Stimulated activated CD8-positive, alpha-beta memory T cell treated with anti-CD3 and anti-CD28 coated beads, Interleukin-12 subunit alpha, Interleukin-12 subunit beta, amount 100 ng/mL, for 4 hours (primary cell): ENCODE measurements at places on chromosomes 12 and 14.

GRCh38 chr14:50601394-50601793 is 41.4 kb downstream of the ATL1 start:
- DNase-seq, result no peak

DNA sequence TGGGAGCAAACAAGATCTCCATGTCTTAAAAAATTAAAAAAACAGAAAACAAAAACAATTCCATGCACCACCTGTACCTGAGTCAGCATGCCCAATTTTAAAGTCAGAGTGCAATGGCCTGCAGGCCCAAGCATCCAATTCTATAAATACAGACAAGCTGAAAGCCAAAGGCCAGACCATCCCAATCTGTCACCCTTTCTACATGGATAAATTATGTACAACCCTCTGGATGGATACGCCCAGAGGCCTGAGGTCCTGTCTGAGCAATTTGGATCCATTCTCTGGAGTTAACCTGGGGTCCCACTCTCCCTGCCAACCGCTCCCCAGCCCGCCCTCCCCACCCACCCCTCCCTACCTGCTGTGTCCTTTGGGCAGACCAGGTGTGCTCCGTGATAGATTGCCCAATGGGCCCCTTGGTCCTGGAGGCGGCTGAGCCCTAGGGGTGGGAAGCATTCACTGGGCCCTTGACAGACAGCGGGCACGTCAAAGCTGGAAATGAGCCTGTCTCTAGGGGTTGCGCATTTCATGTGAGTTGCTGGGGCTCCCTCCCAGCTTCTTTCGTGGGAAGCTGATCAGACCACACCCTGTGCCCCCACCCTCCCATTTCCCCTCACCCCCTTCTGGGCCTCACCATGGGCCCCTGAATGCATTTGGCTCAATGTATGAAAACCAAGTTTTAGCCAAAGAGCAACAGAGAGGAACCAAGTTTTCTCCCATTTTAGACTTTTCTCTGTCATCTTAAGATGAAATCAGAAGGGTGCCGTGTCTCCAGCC is 171.3 kb downstream of the BCL11B start:
- DNase-seq, result no peak

DNA sequence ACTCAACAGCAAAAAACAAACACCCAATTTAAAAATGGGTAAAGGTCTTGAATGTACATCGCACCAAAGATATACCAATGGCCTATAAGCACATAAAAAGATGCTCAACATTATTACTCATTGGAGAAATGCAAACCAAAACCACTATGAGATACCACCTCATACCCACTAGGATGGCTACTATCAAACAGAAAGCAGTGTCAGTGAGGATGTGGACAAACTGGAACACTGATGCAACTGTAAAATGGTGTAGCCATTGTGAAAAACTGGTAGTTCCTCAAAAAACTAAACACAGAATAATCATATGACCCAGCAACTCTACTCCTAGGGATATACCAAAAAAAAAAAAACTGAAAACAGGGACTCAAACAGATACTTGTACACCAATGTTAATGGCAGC is 49.3 kb downstream of the CDK17 start:
- no peak for DNase-seq

GRCh38 chr14:95231966-95232633 is 74.8 kb upstream of the DICER1 start:
- DNase-seq, result no peak

DNA sequence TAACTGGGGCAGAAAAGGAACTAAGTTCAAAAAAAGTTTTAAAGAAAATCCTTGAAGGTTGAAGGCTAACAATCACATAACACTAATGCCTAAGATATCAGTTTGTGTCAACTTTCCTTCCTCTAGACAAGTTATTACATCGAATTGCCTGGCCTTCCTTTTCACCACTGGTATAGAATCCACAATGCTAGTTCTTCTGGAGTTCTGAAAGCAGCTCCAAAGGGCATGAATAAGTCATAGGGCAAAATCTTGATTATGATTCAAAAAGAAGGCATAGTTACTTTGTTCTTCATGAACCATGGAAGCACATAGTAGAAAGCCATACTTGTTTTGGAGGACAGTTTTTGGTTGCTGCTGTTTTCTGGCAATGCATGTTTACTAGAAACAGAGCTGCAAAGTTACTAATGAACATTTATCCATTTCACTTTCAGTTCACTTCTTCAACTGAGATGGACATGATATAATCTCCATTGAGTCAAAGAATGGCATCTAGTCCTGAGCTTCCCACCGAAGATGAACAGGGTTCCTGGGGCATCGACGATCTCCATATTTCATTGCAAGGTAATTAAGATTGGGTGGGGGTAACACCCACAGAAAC is 56.0 kb downstream of the SYNE2 start:
- DNase-seq, result no peak

DNA sequence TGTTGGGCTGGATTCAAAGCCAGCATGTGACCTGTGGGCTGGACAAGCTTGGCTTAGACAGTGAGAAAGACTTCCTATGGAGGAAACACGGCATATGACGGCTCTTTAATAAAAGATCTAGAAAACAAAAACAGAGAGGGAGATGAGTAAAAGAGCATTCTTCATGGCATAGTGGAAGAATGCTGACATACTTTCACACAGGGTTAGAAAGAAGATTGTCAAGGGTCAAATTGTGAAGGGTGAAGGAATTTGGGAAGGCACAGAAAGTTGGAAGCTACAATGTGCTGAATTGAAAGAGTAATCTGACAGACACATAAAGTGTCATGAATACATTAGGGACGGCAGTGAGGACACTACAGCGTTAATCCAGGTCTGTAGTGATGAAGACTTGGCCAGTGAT is 63.4 kb downstream of the GALNT4 start:
- DNase-seq, result no peak

- DNase-seq, result no peak
These were observed 321.1 kb downstream of the NOVA1 start for GRCh38 chr14:26276757-26277156.

GRCh38 chr14:33943096-33943883 is 7.6 kb downstream of the EGLN3 start:
- no peak for DNase-seq

DNA sequence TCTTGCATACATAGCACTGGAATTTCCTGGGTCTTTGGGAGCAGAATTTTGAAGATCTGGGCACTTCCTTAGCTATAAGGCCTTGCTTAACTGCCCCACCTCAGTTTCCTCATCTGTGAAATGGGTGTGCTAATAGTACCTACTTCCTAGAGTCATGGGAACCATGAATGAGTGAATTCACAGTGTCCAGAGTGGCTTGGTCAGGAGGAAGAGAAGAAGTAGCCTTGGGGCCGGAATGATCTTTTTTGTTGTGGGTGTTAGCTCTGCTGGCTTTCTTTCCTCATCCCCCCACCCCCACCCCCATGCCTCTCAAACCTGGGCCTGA is 2.4 kb downstream of the SH2B3 start:
- no peak for DNase-seq

GRCh38 chr12:90299666-90300065 is 591.0 kb upstream of the ATP2B1 start:
- DNase-seq, result no peak

DNA sequence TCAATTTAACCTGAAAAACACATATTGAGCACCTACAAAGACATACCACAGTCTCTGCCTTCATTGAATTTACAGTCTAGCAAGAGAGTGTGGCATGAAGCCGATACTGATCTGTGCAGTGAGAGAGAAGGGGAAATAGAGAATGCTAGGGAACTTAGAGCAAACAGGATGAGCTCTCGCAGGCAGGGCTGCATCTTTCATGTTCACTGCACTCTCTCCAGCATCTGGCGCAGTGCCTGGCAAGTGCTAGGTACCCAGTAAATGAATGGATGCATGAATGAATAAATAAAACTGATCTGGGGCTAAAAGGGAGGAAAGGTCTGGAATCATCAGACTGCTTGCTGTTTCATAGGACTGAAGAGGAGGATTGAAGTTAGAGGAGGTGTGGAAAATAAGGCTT is 256.5 kb upstream of the NPAS3 start:
- no peak for DNase-seq

- no peak for DNase-seq
These were observed 5.6 kb downstream of the TCP11L2 start for GRCh38 chr12:106308121-106308520.

- DNase-seq, result no peak
These were observed 61.6 kb downstream of the RIN3 start for GRCh38 chr14:92575061-92575747.

DNA sequence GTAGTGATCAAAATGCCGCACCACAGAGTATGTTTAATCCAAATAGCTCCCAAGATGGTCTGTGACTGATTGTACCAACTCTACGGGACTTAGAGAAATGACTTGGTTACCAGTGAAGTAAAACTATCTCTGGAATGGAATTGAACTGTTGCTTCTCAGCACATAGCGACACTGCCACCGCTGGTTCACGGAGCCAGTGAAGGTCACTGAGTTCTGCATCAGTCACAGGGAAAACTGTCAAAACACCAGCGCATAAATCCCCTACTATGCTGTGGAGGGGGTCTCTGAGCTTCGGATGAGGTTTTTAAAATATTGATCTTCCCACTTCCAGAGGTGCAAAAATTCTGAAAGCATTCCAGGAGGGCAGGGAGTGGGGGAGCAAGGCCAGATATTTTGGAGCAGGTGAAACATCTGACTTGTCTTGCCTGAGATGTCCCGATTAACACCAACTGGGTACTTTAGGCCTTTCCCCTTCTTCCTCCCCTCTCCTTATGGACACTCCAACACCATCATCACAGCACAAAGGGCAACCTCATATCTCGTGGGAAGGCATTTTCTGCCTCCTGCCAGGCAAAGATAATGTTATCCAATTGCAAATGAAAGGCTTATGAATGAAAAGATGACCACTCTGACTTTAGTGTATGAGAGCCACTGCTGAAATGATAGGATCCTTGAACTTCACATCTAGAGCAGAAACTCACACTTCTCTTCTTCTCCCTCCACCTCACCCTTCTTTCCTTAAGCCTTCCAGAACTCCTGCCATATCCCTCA is 2.0 kb upstream of the PLXNC1 start:
- DNase-seq, result no peak

DNA sequence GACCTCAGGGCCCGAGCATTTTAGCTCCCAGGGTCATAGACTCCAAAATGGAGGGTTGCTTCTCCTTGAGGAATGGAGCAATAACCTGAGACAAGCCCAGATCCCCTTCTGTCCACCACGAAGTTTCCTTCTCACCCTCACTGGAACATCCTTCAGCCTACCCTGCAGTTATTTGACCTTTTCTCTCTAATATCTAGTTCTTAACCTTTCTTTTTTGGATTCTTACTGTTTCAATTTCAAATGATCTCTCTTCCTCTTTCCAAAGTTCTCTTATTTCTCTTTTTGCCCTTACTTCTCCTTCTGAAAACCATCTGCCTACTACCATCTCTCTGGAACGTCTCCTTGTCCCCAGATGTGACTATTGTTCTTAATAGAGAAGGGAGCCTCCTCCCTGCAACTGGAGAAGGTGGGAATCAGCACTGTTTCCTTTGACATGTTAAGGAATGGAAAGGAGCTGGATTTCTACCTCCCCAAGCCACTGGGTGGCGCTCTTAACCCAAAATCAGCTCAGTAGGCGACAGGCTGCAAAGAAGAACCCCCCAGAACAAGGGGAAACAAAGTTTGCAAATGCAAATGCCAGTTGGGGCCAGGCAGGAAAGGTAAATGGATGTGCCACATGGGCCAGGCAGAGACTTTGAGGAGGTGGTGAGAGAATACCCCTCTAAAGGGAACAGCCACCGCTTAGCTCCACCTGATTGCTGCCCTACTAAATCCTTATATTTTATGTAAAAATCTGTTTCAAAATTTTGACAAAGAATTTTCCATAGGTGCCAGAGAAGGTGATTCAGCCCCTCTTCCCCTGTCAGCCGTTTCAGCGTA is 22.4 kb upstream of the PDE1B start:
- no peak for DNase-seq

GRCh38 chr14:81120501-81120900 is 100.3 kb downstream of the GTF2A1 start:
- DNase-seq, result no peak

DNA sequence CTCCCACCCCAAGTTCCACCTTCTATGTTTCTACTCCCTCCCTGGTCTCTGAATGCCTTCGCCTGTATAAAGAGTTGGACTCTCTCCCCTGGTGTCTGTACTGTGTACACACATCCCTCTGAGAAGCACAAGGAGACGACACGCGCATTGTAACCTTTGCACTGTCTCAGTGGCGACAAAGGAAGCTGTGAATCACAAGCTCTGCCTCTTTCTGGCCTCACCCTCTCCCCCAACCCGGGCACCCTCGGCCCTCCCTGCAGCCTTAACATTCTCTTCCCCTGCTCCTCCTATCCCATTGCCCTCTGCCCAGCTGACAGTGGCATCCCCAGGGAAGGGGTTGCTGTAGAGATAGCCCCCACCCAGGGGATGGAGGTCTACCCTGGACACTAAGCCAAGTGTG is 2.5 kb upstream of the SMARCD1 start:
- no peak for DNase-seq

GRCh38 chr14:68137704-68138619 is 318.4 kb downstream of the RAD51B start:
- DNase-seq, result no peak

GRCh38 chr12:23750923-23751322 is 198.5 kb downstream of the SOX5 start:
- no peak for DNase-seq

- DNase-seq, result no peak
These were observed 107.9 kb downstream of the PLCZ1 start for GRCh38 chr12:18629916-18630315.

- DNase-seq, result no peak
These were observed 5.6 kb downstream of the ZNF385A start for GRCh38 chr12:54378796-54379397.

DNA sequence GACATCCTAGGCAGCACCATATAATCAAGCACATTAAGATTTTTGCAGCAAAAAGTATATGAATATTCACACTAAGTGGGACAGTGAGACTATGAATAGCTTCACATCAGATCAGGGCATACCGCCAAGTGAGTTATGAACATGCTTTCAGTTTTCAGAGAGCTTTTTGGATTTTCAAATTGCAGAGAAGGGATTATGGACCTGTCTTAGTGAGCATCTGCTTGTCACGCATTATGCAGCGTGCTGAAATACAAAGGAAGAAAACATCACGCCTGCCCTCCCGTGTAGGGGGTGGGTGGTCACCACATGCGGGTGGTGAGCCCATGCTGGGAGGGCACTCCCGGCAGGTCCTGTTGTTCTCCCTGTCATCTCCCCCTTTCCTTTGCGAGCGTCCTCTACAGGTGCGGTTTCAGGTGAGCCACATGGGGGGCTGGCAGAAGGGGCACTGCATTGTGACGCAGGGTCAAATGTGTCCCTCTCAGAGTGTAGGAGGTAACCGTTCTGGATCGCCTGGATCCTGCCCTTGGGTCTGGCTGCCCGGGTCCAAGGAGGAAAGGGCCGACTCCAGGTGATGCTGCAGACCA is 42.6 kb downstream of the TRAF3 start:
- no peak for DNase-seq

DNA sequence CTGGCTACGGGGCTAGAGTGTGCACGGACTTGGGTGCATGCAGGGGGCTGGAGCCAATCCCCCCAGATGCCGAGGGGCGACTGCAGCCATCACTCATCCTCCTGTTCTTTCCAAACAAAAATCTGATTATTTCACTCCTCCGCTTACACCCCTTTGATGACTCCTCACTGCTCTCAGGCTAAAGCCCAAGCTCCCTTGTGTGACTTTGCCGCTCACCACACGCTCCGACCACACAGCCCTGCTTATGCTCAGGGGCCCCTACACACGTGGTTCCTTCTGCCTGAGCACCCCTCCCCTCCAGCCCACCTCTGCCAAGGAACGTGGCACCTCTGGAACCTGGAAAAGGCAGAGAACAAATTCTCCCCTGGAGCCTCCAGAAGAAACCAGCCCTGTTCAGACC is 13.7 kb downstream of the CHFR start:
- DNase-seq, result no peak
